Islet precursor cell (in vitro differentiated cells): ENCODE measurements at places on chromosomes 16 and 17.

GRCh38 chr17:66462010-66462409 is 159.6 kb downstream of the PRKCA start:
- peak; percentile 22 for DNase-seq

GRCh38 chr16:80573700-80574120 is 32.9 kb downstream of the DYNLRB2 start:
- peak; percentile 55 for DNase-seq

DNA sequence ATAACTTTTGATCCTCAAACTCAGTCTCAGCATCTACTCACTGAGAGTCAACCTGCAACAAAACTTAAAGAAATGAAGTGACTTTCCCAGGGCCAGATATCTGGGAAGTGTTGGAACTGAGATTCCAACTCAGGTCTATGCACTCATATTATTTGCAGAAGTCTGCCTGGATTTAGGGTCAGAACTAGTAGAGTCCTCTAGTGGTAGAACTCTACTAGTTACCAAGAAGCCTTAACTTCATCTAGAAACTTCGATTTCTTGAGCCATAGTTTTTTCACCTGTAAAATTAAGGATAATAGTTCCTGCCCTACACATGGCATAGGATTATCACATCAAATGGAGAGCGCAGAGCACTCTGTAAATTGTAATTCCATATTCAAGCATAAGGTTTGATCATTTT is 23.4 kb upstream of the KRT24 start:
- no peak for DNase-seq

DNA sequence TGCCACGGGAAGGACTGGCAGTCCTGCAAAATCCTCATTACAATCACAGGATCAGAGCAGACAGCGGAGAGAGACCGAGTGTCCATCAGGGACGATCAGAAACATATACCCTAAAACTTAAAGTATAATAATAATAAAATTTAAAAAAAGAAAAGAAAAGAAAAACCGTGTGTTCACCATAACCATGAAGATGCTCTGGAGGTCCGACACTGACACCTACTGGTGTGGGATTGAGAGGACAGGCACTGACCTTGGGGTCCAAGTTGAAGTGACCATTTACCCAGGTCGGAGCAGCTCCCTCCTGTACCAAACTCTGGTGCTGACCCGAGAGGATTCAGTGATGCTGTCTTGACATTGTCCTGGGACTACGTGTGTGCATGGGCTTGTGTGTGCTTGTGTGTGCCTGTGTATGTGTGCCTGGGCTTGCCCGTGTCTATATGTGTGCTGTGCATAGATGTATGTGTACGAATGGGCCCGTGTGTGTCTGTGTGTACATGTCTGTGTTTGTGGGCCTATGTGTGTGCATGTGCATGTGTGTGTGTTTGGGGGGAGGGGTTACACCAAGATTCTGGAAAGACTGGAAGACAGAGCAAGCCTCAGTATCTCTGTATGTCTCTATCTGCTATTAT is 10.0 kb upstream of the CD300LD start:
- peak; percentile 76 for DNase-seq

- no peak for DNase-seq
Observed at GRCh38 chr17:6677158-6677831, 25.7 kb downstream of the C17orf100 start.

DNA sequence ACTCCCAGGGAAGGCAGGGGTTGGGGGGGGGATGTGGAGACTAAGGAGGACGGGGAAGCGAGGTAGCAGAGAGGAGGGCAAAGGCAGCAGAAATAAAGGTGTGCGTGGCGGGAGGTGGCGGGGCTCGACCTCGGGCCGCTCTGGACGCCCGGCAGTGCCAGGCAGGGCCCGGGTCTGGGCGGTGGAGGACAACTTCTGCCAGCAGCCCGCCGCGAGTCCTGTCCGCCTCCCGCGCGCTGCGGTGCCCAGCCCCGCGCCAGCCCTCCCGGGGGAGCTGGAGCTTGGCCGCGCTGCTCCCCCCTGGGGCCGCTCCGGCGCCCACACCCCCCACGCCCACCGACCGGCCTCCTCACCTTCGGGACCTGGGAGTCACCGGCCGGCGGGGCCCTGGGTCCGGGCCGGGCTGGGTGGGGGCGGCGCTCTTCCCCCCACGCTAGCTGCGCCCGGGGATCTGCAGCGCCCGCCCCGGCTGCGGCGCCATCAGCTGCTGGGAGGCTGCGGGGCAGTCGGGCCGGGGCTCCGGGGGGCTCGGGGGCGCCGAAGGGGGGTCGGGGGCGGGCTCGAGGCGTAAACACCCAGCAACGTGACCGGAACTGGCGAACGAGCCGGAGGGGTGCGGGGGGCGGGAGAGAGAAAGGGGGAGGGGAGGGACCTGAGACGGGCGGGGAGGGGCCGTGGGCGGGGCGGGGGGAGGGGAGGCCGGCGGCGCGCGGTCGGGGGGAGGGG is at the start of gene CCDC92B:
CCDC92B (minus strand) TSS at position 595 of the 726 bp plus-strand sequence. CDS start 14,507 bp downstream, outside the sequence.
- no peak for DNase-seq

- DNase-seq, result peak; percentile 92
Observed at GRCh38 chr16:83952940-83953795, at the start of gene OSGIN1. OSGIN1 (plus strand) TSS chr16:83953240; CDS start chr16:83957672, 4,432 bp downstream.

- no peak for DNase-seq
Observed at GRCh38 chr16:62907562-62907961, 871.3 kb upstream of the CDH8 start.
